Psoas muscle (tissue), 8 donors: ENCODE measurements at places on chromosomes 11 and 22. TPM values are rescaled to one million over a fixed set of nuclear protein-coding genes. Genes with fewer than 3 reads are reported as not detected.

- H3K36me3 ChIP-seq, result no peaks in the 10 kb centered on the region
- H3K4me3 ChIP-seq, result no peak overlapping the region
- no peak for DNase-seq
- H3K4me1 ChIP-seq, result no peaks in the 10 kb centered on the region
- H3K27ac ChIP-seq, result no peak overlapping the region
These were observed 108.8 kb downstream of the NXPE2 start for GRCh38 chr11:114787126-114787525.

DNA sequence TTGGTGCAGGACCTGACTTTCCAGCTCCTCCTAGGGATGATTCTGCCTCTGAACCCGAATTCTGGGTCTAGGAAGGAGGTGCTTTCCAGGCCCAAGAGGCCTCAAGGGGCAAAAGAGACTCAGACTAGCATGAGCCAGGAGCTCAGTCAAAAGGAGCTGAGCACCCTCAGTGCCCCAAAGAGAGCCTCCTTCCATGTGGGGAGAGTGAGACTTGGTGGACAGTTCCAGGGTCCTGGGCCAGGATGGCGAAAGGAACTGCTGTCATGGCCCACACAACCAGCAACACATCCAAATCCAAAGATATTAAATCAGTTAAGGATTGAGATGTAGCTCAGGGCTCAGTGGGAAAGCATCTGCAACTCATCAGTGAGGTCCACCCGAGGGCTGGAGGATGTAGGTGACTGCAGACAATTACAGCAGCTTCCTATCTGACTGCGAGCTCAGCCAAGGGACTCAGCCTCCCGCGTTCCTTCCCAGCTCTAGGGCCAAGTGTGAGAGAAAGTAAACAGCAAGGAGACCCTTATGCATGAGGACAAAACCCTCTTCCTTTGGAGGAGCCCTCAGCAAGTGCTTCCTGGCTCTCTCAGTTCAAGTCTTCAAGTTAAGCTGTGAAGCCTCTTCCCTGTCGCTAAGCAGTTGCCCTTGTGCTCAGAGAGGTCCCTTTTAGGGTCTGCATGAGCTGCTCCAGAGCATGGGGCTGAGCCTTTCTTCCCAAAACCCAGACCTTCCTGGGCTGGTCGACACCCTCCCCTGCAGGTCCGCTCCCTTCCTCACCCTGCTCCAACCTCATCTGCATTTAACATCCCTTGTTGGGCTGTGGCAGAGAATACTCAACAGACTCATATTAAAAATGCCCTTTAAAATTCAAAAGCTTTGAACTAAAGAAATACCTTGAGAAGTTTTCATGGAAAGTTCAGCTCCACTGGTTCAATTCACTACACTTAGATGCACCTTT, 35.8 kb downstream of the C11orf58 start:
- H3K4me3 ChIP-seq, result no peak overlapping the region
- H3K27me3 ChIP-seq, result no peaks in the 10 kb centered on the region
- H3K4me1 ChIP-seq, result no peaks in the 10 kb centered on the region
- H3K27ac ChIP-seq, result no peak overlapping the region

DNA sequence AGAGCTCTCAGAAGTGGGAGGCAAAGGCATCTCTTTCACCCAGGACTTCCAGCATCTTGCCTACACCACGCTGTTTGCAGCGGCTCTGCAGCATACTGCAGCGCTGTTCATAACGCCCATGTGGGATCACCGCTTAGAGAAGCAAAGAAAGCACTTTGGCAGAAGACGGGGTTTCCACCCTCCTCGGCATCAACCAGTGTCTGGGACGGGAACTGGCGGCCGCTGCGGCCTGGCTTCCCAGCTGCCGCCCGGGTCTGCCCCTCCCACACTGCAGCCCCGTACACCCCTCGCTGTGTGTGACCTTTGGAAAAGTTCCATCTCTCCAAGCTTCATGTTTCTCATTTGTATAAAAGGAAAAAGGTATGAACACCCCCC, 545 bp upstream of the TIRAP start:
- H3K27me3 ChIP-seq, result no peaks in the 10 kb centered on the region
- DNase-seq, result peak; percentile 56
- peak overlapping the region; percentile 68 for H3K4me3 ChIP-seq
- H3K27ac ChIP-seq, result peak overlapping the region; percentile 94
- H3K36me3 ChIP-seq, result no peaks in the 10 kb centered on the region

GRCh38 chr22:38305471-38306448, 11.5 kb downstream of the CSNK1E start:
- H3K4me1 ChIP-seq, result peaks cover 70% of the 10 kb centered on the region
- peak overlapping the region; percentile 51 for H3K27ac ChIP-seq
- no peak for DNase-seq

GRCh38 chr22:38449776-38450175, 5.2 kb downstream of the KCNJ4 start:
- H3K4me3 ChIP-seq, result no peak overlapping the region
- no peaks in the 10 kb centered on the region for H3K36me3 ChIP-seq
- DNase-seq, result no peak
- H3K4me1 ChIP-seq, result no peaks in the 10 kb centered on the region
- no peak overlapping the region for H3K27ac ChIP-seq

- no peaks in the 10 kb centered on the region for H3K27me3 ChIP-seq
- no peak overlapping the region for H3K4me3 ChIP-seq
- peaks cover 5% of the 10 kb centered on the region for H3K4me1 ChIP-seq
- no peak for DNase-seq
These were observed 17.1 kb downstream of the FAR1 start for GRCh38 chr11:13685461-13686108.

GRCh38 chr11:68039526-68040086, 781 bp downstream of the TCIRG1 start:
- H3K4me1 ChIP-seq, result peaks cover 18% of the 10 kb centered on the region
- H3K27me3 ChIP-seq, result no peaks in the 10 kb centered on the region
- peak; percentile 59 for DNase-seq

- H3K27ac ChIP-seq, result no peak overlapping the region
- H3K4me1 ChIP-seq, result peaks cover 9% of the 10 kb centered on the region
- DNase-seq, result peak; percentile 66
- no peak overlapping the region for H3K4me3 ChIP-seq
- no peaks in the 10 kb centered on the region for H3K36me3 ChIP-seq
These were observed 3.9 kb upstream of the ABCG4 start for GRCh38 chr11:119144825-119145486.

DNA sequence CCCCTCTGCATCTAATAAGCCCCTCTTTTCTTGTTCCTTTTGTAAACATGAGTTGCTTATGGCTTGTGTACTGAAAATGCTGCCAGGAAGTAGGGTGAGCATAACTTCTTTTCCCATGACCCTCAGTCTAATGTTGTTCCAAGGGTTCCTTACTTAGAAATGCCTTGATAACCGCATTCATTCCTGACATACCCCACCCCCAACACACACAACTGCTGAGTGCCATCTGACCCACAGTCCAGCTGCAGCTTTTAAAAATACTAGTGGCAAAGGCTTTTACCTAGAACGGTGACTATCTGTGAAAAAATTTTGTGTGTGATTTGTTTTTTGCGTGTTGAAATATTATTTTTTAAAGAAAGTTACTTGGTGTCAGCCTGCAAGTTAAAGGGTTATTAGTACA, 52.6 kb downstream of the ARHGAP42 start:
- H3K4me3 ChIP-seq, result no peak overlapping the region
- H3K27me3 ChIP-seq, result no peaks in the 10 kb centered on the region
- no peak for DNase-seq
- peaks cover 20% of the 10 kb centered on the region for H3K4me1 ChIP-seq
- no peaks in the 10 kb centered on the region for H3K36me3 ChIP-seq

DNA sequence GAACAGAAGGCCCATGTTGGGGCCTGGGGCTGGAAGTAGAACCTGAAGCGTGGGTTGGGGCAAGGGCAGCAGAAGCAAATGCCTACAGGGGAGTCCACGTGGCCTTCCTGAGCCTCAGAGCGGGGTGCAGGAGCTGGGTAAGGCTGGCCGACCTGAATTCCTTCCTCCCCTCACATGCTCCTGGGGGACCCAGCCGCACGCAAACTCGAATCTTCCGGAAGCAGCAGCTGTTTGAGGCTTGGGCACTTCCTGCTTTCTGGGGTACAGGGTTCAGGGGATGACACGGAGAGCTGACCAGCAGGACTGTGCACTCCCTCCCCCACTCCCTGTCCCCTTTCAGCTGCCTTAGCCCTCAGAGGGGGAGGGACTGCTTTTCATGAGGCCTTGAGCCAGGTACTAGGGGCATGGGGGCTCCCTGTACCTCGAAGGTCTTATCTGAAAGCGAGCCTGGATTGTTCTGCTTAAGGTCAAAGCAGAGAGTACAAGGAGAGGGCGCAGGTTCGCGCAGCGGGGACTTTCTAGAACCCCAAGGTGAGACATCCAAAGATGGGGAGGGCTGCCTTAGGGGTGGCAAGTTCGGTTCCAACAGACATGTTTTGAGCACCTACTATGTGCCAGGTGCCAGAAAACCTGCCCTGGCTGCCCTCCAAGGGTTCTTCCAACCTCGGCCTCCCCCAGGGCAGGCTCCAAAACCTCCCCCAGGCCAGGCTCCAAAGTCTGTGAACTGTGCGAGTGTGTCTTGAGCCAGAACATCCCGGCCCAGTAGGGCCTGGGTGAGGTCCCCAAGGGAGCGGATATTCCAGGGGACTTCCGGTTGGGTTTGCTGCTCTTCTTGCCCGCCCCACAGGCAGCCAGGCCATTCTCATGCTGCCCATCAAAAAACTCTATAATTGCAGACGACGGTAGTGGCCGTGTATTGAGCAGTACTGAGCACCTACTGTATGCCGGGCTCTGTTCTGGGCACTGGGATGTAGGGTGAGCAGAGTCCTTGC, 1.7 kb downstream of the NCF4 start:
- DNase-seq, result no peak
- no peak overlapping the region for H3K27ac ChIP-seq
- no peaks in the 10 kb centered on the region for H3K27me3 ChIP-seq
- H3K4me3 ChIP-seq, result peak overlapping the region; percentile 11
- no peaks in the 10 kb centered on the region for H3K36me3 ChIP-seq
- peaks cover 8% of the 10 kb centered on the region for H3K4me1 ChIP-seq

- no peak for DNase-seq
- no peaks in the 10 kb centered on the region for H3K36me3 ChIP-seq
- H3K4me3 ChIP-seq, result no peak overlapping the region
- no peaks in the 10 kb centered on the region for H3K4me1 ChIP-seq
- no peaks in the 10 kb centered on the region for H3K27me3 ChIP-seq
These were observed 26.3 kb downstream of the PDE2A start for GRCh38 chr11:72647882-72648281.

DNA sequence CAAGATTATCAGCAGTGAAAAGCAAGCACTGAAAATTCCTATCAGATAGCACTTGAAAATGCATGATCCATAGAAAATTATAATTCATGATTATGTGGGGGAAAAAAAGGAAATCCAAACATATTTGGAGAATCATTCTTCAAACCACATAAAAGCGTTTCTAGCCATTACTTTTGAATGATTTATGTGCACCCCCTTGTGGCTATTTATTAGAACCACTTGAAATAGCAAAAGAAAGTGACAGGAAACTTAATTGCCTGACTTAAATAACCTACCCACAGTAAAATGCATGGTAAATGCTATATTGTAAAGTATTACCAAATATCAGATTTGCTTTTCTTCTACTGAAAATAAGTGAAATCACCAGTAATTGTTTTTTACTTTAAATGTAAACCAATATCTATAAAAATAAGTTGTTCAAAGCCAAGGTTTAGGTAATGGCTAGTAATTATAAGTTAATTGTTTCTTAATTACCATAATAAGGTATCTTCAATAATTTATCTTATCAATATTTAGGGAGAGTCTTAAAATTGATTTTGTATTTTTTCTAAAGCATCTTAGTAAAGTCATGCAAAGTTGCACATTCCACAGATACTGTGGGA, 168.5 kb downstream of the ARHGAP42 start:
- H3K4me3 ChIP-seq, result no peak overlapping the region
- H3K36me3 ChIP-seq, result no peaks in the 10 kb centered on the region
- no peaks in the 10 kb centered on the region for H3K4me1 ChIP-seq

DNA sequence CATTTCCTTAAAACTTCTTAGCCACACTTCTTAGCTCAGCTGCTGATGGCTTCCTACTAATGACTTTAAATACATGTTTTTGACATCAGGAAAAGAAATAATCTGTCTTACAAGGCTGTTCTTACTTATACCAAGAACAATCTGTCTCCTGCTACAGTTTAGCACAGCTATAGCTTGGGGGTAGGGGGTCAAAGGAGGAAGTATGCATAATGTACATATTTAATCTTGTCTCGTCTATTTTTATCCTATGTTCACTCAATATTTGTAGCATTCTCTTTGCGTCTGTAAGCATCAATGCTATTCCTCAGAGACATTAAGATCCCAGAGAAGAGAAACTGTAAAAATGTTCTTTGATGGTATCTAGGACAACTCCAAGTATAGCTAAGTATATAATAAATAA, 96.0 kb downstream of the KIRREL3 start:
- DNase-seq, result no peak
- H3K27ac ChIP-seq, result no peak overlapping the region
- H3K4me1 ChIP-seq, result no peaks in the 10 kb centered on the region
- no peak overlapping the region for H3K4me3 ChIP-seq
- H3K36me3 ChIP-seq, result no peaks in the 10 kb centered on the region

- peak within 1 kb of the TSS; percentile 96 for H3K4me3 ChIP-seq
- H3K36me3 ChIP-seq, result peaks cover under 1% of the 10 kb centered on the region
- peaks cover 24% of the 10 kb centered on the region for H3K4me1 ChIP-seq
- H3K27ac ChIP-seq, result peak within 1 kb of the TSS; percentile 95
- no peaks in the 10 kb centered on the region for H3K27me3 ChIP-seq
- peak; percentile 99 for DNase-seq
These were observed at the start of gene DPP3 for GRCh38 chr11:66480117-66480938. TSS of gene DPP3 (plus strand) at chr11:66480434. CDS start at chr11:66482201, 1,767 bp downstream.

DNA sequence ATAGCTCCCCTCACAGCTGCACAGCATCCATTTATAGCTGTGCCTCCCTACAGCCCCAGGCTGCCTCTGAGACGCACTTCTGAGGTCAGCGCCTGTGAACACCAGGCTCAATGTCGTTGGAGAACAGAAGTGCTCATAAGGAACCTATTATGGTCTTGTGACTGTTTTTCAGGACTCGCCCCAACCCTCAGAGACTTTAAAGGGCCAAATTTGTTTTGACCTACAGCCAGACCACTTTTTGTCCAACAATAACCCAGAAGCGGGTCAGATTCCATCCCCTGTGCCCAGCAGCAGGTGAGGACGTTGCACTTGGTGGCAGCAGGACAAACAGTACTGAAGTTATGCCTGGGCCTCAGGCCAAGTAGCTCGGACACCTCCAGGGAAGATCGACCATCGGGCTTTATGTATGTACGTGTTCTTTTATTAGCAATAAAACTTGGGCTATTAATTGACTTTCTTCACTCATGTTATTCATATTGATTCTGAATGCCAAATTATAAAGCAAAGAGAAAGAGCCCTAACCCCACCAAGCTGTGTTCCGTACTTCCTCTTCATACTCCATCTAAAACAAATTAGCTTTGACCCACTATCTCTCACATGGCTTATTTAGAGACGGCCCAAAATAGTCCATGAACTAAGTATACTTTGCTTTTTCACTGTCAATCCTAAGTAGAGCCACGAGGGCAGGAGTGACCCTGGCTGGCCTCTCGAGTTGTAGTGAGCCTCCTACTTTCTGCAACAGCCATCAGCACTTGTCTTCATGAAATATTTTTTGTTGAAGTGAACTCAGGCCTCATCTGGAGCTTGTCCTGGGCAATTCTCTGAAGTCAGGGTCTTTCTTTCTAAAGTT, 92.3 kb upstream of the PAX6 start:
- no peaks in the 10 kb centered on the region for H3K36me3 ChIP-seq
- H3K27me3 ChIP-seq, result no peaks in the 10 kb centered on the region
- H3K4me3 ChIP-seq, result no peak overlapping the region
- no peaks in the 10 kb centered on the region for H3K4me1 ChIP-seq

GRCh38 chr22:20863366-20863765, 4.6 kb downstream of the SNAP29 start:
- H3K27ac ChIP-seq, result no peak overlapping the region
- H3K36me3 ChIP-seq, result no peaks in the 10 kb centered on the region
- no peak for DNase-seq
- no peaks in the 10 kb centered on the region for H3K27me3 ChIP-seq

The SOX6 gene
- total RNA-seq, result 47.6 TPM

The CFL1 gene
- 175 TPM for total RNA-seq

The F2 gene
- not detected for total RNA-seq

The TTC36 gene
- 1.2 TPM for total RNA-seq

The OR51B5 gene
- not detected for total RNA-seq
